SK-N-SH (cell line): ENCODE measurements at places on chromosomes 11 and 22. TPM values are rescaled to one million over a fixed set of nuclear protein-coding genes. Genes with fewer than 3 reads are reported as not detected.

- peaks cover 38% of the 10 kb centered on the region; the same call in 1 of the 2 replicates for H3K4me1 ChIP-seq
- H3K4me3 ChIP-seq: no peak overlapping the region
- H3K27me3 ChIP-seq: no peaks in the 10 kb centered on the region
- H3K36me3 ChIP-seq: peaks cover 12% of the 10 kb centered on the region
Observed at GRCh38 chr11:96049426-96049825, 125.5 kb upstream of the MTMR2 start.

The GNAZ gene
- 5.4 and 6.5 TPM in 2 replicates for polyA plus RNA-seq

DNA sequence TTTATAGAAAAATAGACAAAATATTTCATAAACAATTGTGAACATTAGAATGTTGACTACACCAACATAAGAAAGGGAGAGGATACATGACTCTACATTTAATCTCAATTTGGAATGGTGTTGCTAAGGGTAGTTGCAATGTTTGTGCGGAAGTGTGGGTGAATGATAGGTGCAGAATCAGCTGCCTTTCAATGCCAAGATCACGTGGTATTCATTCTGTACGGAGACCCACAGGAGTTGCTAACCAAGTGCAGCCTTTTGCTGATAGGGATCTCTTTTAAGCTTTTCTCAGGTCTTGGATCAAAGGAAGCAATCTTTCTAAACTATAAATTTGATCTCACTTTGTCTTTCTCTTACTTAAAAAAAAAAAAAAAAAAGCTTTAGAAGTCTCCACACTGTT, 29.8 kb upstream of the CTSC start:
- H3K4me1 ChIP-seq: no peaks in the 10 kb centered on the region
- no peak for DNase-seq
- no peak overlapping the region for H3K27ac ChIP-seq
- no peaks in the 10 kb centered on the region for H3K27me3 ChIP-seq
- H3K36me3 ChIP-seq: no peaks in the 10 kb centered on the region

DNA sequence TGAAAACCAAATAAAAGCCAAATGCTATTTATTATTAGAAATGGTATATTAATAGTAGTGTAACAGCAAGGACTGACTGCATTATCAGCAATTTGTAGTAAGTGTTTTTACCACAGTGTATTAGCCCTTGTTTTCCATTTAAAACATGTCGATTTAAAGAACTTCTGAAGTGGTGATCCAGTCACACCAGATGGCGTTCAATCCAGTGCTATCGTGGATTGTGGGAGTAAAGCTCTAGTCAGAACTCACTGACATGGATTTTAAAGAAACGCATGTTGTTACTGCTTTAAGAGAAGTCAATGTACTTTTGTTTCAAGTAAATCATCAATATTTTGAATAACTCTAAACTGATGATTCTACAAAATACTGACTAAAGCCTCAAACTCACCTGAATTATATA, 51.1 kb downstream of the LARGE2 start:
- H3K36me3 ChIP-seq: peaks cover 39% of the 10 kb centered on the region
- H3K4me1 ChIP-seq: no peaks in the 10 kb centered on the region; the same call in 1 of the 2 replicates
- DNase-seq: no peak

- H3K27ac ChIP-seq: no peak overlapping the region
- H3K27me3 ChIP-seq: no peaks in the 10 kb centered on the region
- DNase-seq: no peak
- H3K4me1 ChIP-seq: peaks cover 11% of the 10 kb centered on the region; the same call in 1 of the 2 replicates
Observed at GRCh38 chr22:40025856-40026255, 31.1 kb downstream of the FAM83F start.

DNA sequence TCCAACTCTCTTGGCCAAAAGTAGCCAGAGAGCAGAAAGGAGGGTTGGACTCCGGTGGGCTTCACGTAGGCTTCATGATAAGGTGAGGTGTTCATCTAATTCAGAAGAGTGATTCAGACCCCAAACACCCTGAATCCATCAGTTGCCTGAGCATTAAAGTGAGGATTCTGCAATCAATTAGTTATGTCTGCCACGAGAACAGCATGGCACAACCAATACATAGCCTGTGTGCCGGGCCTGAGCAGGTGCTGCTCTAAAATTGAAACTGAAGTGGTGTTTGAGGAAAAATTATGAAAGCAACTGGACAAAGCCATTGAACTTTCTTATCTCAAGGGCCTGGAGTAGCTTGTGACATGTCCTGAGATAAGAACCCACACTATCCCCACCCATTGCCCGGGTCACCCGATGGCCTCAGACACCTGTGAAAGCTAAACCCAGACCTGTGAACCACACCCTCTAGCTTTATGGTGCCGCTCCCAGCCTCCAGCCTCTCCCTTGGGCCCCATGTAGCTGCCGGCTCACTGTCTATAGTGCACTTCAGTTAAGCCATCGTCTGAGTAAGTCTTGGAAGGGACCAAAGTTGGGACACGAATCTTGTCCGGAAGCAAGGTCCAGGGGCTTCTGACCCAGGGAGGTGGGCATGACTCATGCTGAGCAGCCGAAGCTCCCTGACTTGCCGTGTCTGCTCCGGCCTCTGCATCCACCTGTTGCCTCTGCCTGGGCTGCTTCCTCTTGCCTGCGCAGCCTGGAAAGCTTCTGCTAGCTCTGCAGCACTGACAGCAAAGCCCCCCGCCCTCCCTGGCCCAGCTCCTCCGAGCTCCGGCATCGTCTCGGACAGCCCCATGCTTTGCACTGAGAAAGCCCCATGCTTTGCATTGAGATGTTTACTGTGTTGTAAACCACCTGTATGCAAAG, 5.7 kb upstream of the MYEOV start:
- H3K27ac ChIP-seq: no peak overlapping the region
- H3K27me3 ChIP-seq: no peaks in the 10 kb centered on the region
- no peaks in the 10 kb centered on the region for H3K36me3 ChIP-seq
- H3K4me1 ChIP-seq: no peaks in the 10 kb centered on the region
- DNase-seq: no peak

The STK33 gene
- 12.3 and 16.6 TPM in 2 replicates for polyA plus RNA-seq

DNA sequence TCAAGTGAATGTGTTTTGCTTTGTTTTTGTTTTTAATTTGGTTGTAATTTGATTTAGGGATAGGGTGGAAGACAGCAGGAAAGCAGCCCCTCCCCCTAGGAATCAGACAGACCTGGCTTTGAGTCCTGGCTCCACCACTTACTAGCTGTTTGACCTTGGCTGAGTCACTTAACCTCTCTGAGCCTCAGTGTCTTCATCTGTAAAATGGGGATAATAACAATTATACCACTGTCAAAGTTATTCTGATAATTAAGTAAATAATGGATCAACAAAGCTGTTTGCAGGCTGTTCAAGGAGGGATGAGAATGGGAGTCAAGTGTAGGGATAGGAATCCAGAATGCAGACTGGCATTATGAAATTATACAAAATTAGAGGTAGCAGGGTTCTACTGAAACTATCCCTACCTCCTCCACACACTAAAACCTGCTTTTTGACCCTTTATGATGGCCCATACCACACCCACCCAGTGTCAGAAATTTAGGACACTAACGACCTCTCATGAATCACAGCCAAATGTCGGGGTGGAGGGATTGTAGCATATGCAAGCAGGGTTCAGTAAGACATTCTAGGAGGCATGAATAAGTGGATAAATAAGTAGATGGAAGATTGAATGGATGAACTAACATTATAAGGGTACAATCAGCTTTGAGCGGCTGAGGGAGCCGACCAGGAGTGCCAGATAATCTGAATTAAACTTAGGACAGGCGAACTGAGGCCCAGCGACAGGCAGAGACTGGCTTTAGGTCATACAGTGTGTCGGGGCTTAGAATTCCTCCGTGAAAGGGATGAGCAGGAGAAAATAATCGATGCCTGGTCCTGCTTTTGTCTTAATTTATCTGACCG, 974 bp downstream of the ANAPC15 start:
- H3K27me3 ChIP-seq: no peaks in the 10 kb centered on the region
- DNase-seq: no peak
- H3K36me3 ChIP-seq: peaks cover 2% of the 10 kb centered on the region; the same call in 1 of the 2 replicates
